ENCODE measurements at places on chromosomes 6 and 20.

- no peak for DNase-seq
Observed at GRCh38 chr6:166241974-166242373, 66.2 kb downstream of the PRR18 start.

GRCh38 chr6:347232-347631, 44.3 kb upstream of the IRF4 start:
- no peak for DNase-seq

GRCh38 chr6:17381424-17382147, 11.8 kb upstream of the CAP2 start:
- no peak for DNase-seq

- no peak for DNase-seq
Observed at GRCh38 chr6:33105386-33105785, 29.6 kb downstream of the HLA-DPB1 start.

- peak; percentile 75 for DNase-seq
Observed at GRCh38 chr6:158718461-158719046, 68.7 kb downstream of the SYTL3 start.

DNA sequence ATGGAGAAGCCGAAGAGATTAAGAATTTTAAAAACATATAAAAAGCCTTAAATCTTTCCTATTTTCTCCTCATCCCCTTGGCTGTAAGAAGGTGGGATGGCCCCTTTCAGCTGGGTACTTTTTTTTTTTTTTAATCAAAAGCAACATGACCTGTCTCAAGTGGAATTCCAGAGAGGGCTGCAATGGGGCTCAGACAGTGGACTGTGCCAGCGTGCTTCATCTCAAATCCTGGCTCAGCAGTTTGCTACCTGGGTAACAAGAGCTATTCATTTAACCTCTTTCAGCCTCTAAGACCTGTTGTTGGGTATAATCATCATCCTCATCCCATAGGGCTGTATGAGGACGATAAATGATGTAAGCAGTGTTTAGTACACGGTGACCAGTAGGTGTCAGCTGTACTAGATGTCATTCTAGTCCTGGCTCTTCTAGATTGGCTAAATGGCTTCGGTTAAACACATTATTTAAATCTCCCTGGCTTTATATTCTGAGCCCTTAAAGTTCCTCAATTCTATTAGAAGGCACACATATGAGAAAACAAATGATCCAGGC, 6.9 kb upstream of the PPP1R3G start:
- DNase-seq: no peak

GRCh38 chr20:18090044-18090443, 32.3 kb upstream of the OVOL2 start:
- DNase-seq: no peak

- no peak for DNase-seq
Observed at GRCh38 chr6:140043762-140044378, 669.4 kb upstream of the CITED2 start.

GRCh38 chr6:32840604-32841246, 2.2 kb upstream of the TAP2 start:
- DNase-seq: no peak

GRCh38 chr6:157967020-157967419, 14.6 kb upstream of the SYNJ2 start:
- DNase-seq: no peak

DNA sequence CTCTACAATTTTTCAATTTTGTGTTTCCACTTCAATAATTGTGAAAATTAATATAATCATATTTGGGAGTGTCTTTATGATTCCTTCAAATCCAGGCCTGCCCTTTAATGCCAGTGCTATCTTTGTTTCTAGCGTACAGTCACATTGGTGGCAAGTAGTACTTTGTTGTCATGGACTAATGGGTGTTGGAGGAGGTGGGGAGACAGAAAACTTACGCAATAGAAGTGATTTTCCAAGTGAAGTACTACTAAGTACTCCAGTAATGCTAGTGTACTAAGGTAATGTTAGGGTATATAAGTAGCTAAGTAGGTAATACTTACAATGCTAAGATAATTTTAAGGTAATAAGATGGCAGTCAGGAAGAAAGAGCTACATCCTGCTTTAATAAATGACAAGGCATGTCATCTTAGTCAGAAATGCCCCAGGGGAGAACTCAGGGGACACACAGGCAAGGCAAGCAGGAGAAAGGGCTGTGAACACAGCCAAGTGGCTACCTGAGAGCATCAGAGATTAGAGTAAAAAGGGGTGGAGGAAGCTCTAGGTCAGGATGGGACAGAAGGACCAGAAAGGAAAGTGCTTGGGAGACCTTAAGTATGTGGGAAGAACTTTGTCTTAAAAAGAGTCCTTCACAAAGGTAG, 217.2 kb upstream of the PRDM1 start:
- DNase-seq: no peak

DNA sequence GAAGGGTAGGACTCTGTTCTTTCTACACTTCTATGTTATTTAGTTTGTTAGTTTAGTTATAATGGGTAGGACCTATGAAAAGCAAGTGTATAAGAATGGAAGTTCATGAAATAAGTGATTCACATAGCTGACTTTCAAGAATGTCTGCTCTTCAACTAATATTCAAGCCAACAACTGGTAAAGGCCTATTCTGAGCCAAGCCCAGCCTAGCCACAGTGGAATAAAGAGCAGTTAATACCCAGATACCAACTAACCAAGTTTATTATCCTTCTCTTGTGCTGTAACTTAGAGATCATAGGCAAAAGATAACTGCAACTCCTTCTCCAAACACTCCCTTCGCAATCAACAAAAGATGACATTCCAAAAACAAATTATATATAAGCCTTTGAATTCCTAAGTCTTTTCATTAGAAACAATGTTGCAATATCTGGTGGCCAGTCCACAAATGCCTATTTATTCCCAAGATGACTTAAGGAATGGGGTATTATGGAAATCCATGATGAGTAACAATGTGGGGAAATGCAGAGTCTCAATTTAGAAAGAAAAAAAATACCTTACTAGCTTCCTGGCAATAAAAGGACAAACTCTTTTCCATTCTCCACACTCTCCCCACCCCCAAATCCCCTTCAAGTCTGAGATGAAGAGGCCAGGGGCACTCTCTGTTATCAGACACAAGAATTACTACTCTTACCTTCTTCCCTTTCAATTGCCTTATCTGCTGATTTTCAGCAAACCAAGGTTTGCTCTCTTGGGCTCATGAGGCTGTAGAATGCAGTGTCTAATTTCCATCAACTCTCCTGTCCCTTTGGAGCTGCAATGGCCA, 27.4 kb downstream of the BTBD9 start:
- DNase-seq: no peak

DNA sequence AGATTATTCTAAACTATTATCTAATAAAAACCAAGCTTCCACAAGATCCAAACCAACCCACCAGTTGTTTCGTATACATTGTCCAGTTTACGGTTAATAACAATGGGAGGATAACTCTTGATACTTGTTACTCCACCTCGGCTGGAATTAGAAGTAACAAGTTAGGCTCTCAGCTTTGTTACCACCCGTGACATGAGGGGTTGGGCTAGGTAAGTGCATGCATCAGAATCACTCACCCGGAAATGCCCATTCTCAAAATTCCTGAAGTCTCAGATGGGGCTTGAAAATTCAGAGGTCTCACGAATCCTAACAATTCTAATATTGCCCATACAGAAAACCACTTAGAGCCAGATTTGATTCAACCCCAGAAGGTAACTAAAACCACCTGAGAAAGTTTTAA, 27.0 kb upstream of the SERPINB1 start:
- no peak for DNase-seq

GRCh38 chr20:3797226-3797545, 1.1 kb downstream of the CDC25B start:
- no peak for DNase-seq

GRCh38 chr20:17518339-17519052, 12.7 kb downstream of the BFSP1 start:
- DNase-seq: no peak

GRCh38 chr6:40205004-40205403, 270.7 kb upstream of the MOCS1 start:
- DNase-seq: no peak

GRCh38 chr6:56230976-56231566, 16.3 kb downstream of the COL21A1 start:
- DNase-seq: no peak

DNA sequence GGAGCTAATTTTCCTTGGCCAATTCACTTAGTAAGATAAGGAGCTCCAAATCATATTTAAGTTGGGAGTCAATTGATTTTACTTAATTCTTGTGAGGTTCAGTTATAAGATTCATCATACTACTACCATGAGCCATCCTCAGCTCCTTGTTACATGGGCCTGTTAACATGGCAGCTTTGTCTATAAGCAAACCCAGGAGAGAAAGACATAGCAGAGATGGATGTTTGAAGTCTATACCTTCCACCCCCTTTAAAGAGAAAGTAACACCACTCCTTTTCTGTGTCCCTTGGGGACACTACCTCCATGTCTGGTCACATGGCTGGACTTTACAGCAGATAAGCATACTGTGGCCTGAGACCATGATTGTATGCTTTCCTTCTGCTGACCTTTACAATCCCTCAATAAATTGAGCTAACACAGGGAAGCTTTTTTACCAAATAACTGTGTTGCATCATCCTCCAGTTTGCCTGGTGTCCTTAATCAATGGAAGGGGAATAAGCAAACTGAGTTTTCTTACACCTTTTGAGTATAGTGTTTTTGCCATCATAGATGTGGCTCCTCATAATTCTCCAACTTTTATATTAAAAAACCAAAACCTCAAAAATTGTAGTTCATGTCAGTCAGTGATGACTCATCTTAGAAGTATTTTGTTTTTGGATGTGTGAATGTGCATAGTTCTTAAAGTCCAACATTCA, 9.8 kb upstream of the ZNFX1 start:
- no peak for DNase-seq

- no peak for DNase-seq
Observed at GRCh38 chr6:14984519-14984853, 261.4 kb upstream of the JARID2 start.

DNA sequence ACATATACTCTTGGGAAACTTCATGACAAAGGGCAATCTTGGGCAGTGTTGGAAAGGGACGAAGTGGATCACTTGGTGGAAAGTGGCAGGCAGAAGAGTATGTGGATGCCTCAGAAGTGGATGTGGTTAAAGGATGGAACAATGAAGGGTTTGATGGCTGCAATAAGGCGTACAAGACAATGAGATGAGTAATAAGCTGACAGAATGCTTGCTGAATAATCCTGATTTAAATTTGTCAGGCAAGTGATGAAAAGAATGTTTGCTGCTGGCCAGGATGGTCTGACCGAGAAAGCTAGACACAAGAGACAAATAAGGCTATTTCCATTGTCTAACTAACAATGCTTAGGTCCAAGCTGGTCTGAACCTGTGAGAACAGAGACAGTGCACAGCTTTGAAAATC, 61.6 kb upstream of the CEP85L start:
- no peak for DNase-seq

DNA sequence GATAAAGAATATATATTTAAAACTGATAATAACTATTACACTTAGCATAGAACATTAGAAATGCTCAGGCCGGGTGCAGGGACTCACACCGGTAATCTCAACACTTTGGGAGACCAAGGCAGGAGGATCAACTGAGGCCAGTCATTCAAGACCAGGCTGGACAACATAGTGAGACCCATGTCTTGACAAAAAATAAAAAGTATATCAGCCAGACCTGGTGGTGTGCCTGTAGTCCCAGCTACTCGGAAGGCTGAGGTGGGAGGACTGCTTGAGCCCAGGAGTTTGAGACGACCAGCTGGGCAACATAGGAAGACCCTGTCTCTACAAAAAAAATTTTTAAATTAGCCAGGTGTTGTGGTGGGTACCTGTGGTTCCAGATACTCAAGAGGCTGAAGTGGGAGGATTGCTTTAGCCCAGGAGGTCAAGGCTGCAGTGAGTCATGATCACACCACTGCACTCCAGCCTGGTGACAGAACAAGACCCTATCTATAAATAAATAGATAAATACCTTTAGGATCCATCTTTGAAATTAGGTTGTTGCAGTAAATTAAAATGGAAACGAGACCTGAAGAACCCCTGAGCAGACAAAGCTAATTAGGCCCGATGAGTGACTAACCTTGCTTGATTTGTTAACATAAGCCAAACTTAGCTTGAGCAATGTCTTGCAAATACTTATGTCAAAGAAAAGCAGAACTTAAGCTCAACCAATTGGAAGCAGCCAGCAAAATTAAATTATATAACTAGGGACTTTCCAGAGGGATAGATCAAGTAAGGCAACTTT, 75.8 kb upstream of the E2F3 start:
- DNase-seq: no peak

GRCh38 chr20:20743511-20744169, 31.2 kb upstream of the RALGAPA2 start:
- no peak for DNase-seq

DNA sequence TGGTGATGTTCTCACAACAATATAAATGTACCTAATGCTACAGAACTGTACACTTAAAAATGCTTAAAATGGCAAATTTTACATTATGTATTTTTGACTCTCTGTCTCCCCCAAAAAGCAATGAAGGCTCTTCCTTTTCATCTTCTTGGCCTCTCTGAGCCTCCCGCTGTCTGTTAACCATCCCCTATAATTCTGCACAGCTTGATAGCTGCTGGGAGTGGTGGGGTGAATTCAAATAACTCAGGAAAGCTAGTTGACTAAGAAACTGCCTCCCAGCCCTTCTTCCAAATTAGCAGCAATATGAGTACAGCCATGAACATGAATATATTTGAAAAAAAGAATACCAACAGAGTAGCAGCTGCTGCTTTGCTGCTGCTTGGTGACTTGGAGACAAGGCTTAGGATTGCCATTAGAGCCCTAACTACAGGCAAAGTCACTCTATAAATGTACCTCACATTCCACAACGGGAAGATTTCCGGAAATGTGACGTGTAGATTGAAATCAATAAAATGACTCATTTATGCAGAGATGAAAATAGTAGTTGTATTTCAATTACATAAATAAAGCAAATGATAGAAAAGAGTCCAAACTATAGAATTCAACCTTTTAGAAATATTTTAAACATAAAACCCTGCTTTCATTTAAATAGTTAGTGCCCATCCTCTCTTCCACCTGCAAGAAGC, 200.1 kb upstream of the HEY2 start:
- no peak for DNase-seq

GRCh38 chr6:100464903-100465700, at the start of gene SIM1:
SIM1 (minus strand) TSS chr6:100464921; CDS start chr6:100463468, 1,453 bp downstream.
- peak; percentile 90 for DNase-seq

- no peak for DNase-seq
Observed at GRCh38 chr20:23683281-23683680, 5.6 kb downstream of the CST4 start.
